ENCODE measurements at places on chromosomes 3 and 15. TPM values are rescaled to one million over a fixed set of nuclear protein-coding genes. Genes with fewer than 3 reads are reported as not detected.

Gene CPNE9
- not detected for total RNA-seq

Gene GOLGA8T
- 0.26 TPM for total RNA-seq

Gene MCTP2
- total RNA-seq, result 16.2 TPM

Gene RASA2
- total RNA-seq, result 56.7 TPM

Gene FRMD5
- not detected for total RNA-seq

All from T-helper 17 cell (primary cell).